Spinal cord (tissue), 10 donors: ENCODE measurements at places on chromosomes 16 and 17.

GRCh38 chr16:85170590-85171003 is 58.3 kb upstream of the CIBAR2 start:
- H3K27me3 ChIP-seq: peaks cover 22% of the 10 kb centered on the region
- H3K36me3 ChIP-seq: peaks cover 12% of the 10 kb centered on the region
- no peak overlapping the region for H3K27ac ChIP-seq
- H3K4me1 ChIP-seq: peaks cover 84% of the 10 kb centered on the region
- H3K4me3 ChIP-seq: no peak overlapping the region

GRCh38 chr17:40191237-40192208 is 14.3 kb downstream of the RAPGEFL1 start:
- H3K4me1 ChIP-seq: peaks cover 32% of the 10 kb centered on the region
- H3K27ac ChIP-seq: no peak overlapping the region
- H3K36me3 ChIP-seq: peaks cover 50% of the 10 kb centered on the region
- H3K27me3 ChIP-seq: no peaks in the 10 kb centered on the region
- no peak for DNase-seq

DNA sequence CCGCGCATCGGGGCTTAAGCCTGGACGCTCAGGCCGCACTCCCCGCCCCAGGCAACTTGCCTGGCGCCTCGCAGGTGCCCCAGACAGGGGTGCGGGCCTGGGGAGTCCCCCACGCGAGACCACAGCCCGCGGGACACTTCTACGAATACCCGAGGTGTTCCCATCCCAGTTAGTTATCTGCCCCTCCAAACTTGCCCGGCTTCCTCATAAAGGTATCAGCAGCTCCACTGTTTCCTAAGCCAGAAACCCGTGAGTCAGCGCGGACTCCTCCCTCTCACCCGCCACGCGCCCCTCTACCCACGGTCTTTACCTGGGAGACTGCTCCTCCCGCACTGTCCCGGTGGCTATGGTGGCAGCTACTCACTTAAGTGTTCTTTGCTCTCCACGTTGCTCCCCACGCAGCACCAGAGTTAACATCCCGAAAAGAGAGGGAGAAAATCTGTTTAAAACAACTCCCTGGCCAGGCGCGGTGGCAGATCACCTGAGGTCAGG is 1.0 kb upstream of the CREBBP start:
- DNase-seq: no peak
- H3K4me3 ChIP-seq: peak overlapping the region; percentile 48
- H3K27me3 ChIP-seq: no peaks in the 10 kb centered on the region

- H3K4me1 ChIP-seq: no peaks in the 10 kb centered on the region
- no peak for DNase-seq
- H3K27ac ChIP-seq: no peak overlapping the region
- no peaks in the 10 kb centered on the region for H3K27me3 ChIP-seq
- no peak overlapping the region for H3K4me3 ChIP-seq
- no peaks in the 10 kb centered on the region for H3K36me3 ChIP-seq
Measured at GRCh38 chr17:41442739-41443138, 2.0 kb upstream of the KRT38 start.

- H3K27me3 ChIP-seq: no peaks in the 10 kb centered on the region
- no peak overlapping the region for H3K27ac ChIP-seq
- H3K4me1 ChIP-seq: peaks cover 9% of the 10 kb centered on the region
- peaks cover 5% of the 10 kb centered on the region for H3K36me3 ChIP-seq
- H3K4me3 ChIP-seq: no peak overlapping the region
Measured at GRCh38 chr17:46795379-46795952, 23.0 kb downstream of the WNT3 start.

DNA sequence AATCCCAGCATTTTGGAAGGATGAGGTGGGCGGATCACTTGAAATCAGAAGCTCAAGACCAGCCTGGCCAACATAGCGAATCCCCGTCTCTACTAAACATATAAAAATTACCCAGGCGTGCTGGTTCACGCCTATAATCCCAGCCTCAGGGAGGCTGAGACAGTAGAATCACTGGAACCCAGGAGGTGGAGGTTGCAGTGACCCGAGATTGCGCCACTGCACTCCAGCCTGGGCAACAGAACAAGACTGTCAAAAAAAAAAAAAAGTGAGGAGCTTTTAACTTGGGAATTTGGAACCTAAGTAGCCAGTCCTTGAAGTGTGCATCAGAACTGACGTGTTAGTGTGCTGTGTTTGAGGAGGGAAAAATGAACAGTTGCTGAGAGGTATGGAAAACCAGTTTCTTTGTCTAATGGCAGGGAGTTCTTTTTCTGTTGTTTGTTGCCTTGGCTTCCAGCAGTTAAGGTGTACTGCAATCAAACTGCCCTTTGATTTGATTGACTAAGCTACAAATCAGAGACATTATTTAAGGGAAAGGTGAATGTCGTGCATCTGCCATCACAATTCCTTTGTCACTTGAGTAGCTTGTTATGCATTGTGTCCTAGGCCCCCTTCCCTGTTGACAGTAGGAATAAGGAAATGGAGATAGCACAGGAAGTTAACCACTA is 8.6 kb upstream of the DUSP14 start:
- no peaks in the 10 kb centered on the region for H3K27me3 ChIP-seq
- no peak for DNase-seq
- peaks cover 16% of the 10 kb centered on the region for H3K36me3 ChIP-seq
- H3K4me1 ChIP-seq: no peaks in the 10 kb centered on the region
- H3K27ac ChIP-seq: no peak overlapping the region
